ENCODE measurements at places on chromosomes 1 and 21. TPM values are rescaled to one million over a fixed set of nuclear protein-coding genes. Genes with fewer than 3 reads are reported as not detected.
A peak's percentile ranks its signal among the peaks of the same experiment; 100 is the strongest.

KCNJ9 gene
- total RNA-seq = not detected

APOBEC4 gene
- total RNA-seq = not detected

AQP10 gene
- total RNA-seq = 0.64 TPM

AURKAIP1 gene
- 92.1 TPM for total RNA-seq

FAM131C gene
- total RNA-seq = not detected

PLPPR4 gene
- 3.0 TPM for total RNA-seq

LCE1D gene
- not detected for total RNA-seq

MYCL gene
- total RNA-seq = 3.6 TPM

S100A3 gene
- 1.3 TPM for total RNA-seq

KHDRBS1 gene
- 81.7 TPM for total RNA-seq

SPRR3 gene
- not detected for total RNA-seq

RNF186 gene
- total RNA-seq = not detected

FAM229A gene
- 9.3 TPM for total RNA-seq

DNA sequence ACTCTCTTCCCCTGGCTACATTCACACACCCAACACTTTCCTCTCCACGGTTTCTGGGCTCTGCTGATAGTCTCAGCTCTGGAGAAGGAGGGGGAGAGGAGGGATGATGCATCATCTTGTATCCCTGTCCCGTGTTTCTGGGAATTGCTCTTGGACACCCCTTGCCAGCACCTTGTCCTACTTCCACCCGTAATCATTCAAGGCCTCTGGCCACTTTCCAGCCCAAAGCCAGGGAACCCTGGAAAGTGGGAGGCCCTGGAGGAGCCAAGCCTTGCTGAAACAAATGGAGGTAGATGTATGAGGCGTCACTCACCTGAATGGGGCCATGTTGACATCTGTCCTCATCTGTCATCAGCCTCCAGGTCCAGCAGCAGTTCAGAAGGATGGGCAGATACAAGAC lies 4.4 kb downstream of the PLEKHO1 start:
- no peak for DNase-seq

GRCh38 chr1:174174461-174175329 lies 15.4 kb downstream of the RABGAP1L start:
- DNase-seq = no peak

GRCh38 chr1:163069142-163069541 lies at the start of gene RGS4:
Gene RGS4 (plus strand): TSS chr1:163069361. CDS start chr1:163069485, 124 bp downstream.
- DNase-seq = no peak

DNA sequence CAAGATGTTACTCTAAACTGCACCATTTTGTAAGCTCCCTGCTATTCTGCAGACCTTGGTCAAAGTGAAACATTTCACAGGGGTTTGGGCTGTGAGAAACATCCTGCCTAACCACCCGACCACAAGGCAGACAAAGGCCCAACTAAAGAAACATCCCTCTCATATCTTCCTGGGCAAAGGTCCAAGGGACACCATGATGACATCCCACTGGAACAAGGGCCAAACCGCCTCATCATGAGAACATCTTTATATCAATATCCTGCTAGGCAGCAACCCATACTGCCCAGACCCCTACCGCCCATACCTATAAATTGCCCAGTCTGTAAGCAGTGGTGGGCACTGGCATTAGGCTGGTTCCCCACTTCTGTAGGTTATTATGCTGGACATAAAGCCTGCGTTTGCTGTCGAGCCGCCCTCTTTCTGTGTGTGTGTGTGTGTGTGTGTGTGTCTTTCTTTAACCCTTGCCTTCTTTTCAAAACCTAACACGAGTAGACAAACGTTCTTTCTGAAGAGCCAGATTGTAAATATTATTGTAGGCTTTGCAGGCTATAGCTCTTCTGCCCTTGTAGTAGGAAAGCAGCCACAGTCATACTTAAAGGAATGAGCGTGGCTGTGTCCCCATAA lies 1.0 kb upstream of the PPIE start:
- DNase-seq = no peak

GRCh38 chr1:41408691-41409090 lies 47.5 kb downstream of the FOXO6 start:
- DNase-seq = no peak

DNA sequence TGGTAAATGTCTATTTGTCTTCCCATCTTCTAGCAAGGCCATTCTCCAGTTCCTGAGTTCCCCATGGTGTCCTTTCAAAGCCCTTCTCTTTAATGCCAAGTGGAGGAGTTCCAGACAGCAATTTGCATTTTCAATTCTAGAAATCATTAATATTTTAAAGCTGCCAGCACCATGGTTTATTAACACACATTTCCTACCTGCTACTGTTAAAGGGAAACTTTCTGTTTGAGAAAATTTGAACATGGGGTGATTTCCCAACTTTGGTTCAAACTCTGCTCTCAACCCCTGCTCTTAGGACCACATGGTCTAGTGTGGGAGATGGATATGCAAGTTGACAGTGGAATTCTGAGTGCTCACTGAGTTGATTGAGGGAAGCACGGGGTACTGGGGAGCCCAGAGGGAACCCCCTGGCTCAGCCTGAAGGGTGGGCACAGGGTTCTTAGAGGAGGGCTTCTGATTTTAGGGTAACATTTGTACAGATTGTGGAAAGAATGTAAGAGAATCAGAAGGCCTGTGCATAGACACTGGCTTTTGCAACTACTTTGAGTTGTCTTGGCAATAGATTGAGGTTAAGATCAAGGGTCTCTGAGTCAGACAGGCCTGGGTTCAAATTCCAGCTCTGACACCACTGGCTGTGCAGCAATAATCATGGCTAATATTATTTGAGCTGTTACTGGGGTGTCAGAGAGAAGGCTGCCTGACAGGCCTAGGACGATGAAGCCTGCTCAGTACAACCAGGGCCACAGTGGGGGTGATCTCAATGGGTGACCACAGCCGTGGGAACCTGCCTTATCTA lies 97.8 kb downstream of the BEND5 start:
- DNase-seq = no peak

DNA sequence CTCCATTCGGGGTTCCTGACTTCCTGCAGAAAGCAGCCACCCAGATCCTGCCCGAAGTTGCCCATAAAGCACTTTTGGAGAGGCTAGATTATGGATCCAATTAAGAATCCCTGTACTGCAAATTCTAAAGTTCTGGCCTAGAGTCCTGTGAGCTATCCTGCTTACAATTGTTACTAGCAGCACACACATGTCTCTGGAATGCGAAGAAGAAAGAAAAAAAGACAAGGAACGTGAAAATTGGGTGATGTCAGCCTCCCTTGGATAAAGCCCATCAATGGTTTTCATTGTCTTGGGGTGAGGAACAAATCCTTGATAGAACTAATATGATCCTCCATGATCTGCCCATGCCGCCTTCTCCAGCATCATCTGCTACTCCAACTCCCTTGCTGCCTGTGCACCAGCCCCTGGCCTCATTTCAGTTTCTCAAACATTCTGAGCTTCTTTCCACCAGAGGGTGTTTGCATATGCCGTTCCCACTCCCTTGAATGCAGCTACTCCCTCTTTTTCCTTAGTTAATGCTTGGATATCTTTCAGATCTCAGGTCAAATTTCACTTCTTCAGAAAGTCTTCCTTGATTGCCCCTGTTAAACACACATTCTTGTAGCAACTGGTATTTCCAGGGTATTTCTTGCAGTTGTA lies 94.0 kb downstream of the ST6GALNAC5 start:
- no peak for DNase-seq

GRCh38 chr1:112472142-112472541 lies 36.6 kb upstream of the WNT2B start:
- no peak for DNase-seq

GRCh38 chr1:118825619-118826018 lies 162.5 kb downstream of the TBX15 start:
- no peak for DNase-seq

DNA sequence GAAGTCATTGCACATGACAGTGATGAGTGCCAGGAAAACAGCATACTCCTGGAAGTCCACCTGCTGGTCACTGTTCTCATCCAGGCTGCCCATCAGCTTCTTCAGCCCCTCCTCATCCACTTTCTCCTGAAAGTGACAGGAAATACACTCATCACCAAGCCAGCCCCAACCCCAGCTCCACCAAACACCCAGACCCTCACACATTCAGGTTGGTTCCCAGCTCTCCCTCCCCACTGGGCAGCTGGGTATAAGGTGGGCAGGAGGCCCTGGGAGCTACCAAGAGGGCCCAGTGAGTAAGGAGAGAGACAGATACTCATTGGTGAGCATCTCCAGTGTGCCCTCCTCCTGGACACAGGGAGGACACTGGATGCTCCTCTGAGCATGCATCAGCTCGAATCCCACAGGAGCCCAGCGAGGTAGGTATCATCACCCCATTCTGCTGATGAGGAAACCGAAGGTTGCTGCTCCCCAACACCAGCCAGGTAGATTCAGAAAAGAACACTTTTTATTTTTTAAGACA lies 4.1 kb downstream of the S100A2 start:
- DNase-seq = peak; percentile 48

DNA sequence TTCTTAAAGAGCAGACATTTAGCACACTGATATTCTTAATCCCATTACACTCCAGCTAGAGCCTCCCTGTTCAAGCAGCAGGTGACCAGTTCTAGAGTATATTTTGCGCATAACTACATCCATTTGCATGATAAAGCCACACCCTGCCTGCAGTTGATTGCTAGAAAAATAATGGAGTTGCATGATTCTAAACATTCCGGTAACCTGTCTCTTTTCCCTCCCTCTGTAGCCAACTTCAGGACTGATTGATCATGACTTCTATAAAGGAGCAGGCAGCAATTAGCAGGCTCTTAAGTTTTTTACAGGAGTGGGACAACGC lies 14.9 kb downstream of the ARMH1 start:
- no peak for DNase-seq

DNA sequence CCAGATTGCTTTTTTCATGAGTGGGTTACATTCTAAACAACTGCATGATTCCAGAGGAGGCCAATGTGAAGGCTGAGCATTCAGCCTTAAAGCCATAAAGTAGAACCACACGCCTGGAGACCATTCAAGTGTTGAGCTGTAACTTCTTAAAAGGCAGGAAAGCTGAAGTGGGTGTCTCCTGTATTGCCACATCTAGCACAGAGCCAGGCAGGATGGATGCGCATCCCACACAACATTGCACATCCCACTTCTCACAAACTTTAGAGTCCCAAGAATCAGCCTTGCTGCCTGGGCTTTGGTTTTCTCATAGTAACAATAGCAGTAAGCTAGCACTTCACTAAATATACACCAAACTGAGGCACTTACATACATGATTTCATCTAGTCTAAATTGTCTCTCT lies 151.7 kb downstream of the DAB1 start:
- DNase-seq = no peak

DNA sequence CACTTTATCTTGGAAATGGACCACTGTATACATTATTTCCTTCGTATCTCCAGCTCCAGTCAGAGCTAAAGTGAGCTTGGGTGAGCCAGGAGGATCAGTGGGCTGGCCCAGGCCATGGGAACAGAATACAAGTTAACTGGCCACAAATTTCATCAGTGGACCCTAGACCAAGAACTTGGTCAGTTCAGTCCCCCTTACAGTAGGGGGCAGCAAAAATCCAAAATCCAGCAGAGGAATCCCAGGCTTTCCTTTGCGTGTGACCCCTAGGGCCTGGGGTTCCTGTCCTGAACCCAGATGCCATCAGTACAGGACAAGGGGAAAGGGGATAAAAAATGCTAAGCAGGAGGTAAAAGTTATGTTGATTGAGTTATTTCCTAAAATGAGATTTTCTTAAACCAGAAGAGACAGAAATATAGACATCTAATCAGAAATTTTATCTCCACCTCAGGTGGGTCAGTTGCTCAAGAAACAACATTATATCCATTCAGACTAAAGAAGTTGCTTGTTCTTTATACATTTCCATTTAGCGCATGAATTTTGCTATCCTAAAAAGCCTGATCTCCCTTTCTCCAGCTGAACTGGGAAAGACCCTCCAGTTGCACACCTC lies 24.1 kb upstream of the LCE5A start:
- DNase-seq = no peak

- DNase-seq = no peak
Observed at GRCh38 chr1:180415985-180416633, 86.3 kb downstream of the ACBD6 start.

- no peak for DNase-seq
Observed at GRCh38 chr1:114379358-114379757, 131.6 kb downstream of the TRIM33 start.

DNA sequence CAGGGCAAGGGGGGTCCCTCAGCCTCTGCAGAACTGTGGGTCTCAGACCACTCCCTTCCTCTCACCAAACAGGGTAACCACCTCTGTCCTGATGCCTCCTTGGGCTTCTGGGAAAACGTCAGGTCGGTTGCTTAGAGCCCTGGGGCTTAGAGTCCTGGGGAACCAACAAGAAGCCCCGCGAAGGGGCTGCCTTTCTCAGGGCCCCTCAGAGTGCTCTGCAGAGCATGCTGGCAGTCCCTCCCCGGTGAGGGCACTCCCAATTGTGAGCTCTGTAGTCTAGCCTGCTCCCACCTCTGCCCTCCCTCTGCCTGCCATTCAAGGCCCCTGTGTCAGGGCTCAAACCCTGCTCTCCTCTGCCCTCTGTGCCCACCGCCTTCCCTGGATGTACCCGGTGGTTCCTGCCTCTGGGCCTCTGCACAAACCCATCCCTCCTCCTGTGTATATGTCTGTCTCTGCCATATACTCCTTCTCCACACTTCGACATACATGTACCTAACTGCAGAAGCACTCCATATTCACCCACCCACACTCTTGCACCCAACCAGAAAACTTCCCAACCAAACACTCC lies 92.3 kb downstream of the DMRTB1 start:
- peak; percentile 29 for DNase-seq

- DNase-seq = no peak
Observed at GRCh38 chr21:14547834-14548513, 1.9 kb upstream of the SAMSN1 start.

GRCh38 chr1:207839083-207839413 lies 71.9 kb downstream of the CD34 start:
- DNase-seq = no peak

DNA sequence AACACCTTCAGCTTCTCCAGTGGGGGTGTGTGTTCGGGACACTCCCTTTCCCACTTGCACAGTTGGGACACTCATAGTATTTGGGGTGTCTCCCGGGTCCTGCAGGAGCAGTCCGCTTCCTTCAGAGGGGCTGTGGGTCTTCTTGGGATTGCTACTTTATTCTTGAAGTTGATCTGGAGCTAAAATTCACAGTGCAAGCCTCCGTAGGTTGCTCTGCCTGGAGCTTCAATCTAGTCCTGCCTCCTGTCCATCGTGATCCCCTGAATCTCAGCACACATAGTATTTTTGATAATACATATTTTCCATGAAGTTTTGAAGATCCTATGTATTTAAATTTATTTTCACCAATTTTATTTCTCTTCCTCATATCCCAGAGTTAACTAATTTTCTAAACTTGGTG lies 902.1 kb downstream of the LTN1 start:
- no peak for DNase-seq

DNA sequence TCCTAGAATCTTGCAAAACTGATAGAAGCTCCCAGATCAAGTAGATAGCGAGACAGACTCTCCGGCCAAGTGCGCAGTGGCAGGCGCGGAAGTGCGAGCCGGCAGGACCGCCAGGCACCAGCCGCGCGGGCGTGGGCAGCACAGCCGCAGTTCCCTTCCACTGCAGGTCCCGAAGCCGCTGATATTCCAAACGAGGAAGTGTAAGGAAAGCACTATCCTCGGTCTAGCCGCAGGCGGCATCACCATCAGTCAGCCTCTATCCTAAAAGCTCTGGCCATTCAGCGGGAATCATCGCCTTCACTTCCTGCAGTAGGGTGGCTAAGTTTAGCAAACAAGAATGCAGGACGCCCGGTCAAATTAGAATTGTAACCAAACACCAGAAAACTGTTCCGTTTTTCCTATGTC lies 710 bp downstream of the GLRX2 start:
- peak; percentile 85 for DNase-seq

- no peak for DNase-seq
Observed at GRCh38 chr1:110627764-110628163, 21.6 kb upstream of the KCNA2 start.

GRCh38 chr1:216168546-216168945 lies 254.7 kb downstream of the USH2A start:
- DNase-seq = no peak

GRCh38 chr21:41831866-41832595 lies 47.1 kb downstream of the PRDM15 start:
- no peak for DNase-seq

Data from upper lobe of right lung (tissue), 1 donor.